ENCODE measurements at places on chromosomes 13 and 19.

DNA sequence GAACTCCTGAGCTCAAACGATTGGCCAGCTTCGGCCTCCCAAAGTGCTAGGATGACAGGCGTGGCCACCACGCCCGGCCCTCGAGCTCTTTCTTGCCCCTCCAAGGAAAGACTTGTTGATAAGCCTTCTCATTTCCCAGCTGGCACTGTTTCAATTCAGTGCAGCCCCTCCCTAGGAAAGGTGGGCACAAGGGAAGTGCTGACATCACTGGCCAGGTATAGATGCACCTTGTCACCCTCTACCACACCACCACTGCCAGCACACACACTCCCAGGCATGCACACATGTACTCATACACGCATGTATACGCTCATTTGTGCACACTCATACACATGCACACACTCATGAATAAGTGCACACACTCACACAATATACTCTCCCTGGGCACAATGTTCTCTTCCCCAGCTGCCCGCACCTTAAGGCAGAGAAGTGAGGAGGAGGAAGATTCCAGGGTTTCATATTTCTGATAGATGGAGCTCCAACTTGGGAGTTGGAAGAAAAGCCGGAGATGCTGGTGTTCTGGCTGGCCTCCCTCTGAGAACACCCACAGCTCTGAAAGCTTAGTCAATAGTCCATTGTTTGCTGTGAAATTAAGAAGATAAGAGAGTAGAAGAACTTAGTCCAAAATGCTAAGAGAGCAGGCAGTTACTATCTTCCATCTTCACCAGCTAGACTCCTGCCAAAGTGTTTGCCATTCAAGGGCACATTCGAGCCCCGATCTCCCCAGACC, 196.7 kb downstream of the FOXO1 start:
- no peak for DNase-seq

GRCh38 chr13:24267801-24268200, 41.6 kb upstream of the C1QTNF9 start:
- DNase-seq: no peak

GRCh38 chr19:16205205-16206045, 7.7 kb downstream of the AP1M1 start:
- DNase-seq: no peak

- DNase-seq: no peak
Measured at GRCh38 chr13:22187329-22187728, 516.5 kb downstream of the FGF9 start.

DNA sequence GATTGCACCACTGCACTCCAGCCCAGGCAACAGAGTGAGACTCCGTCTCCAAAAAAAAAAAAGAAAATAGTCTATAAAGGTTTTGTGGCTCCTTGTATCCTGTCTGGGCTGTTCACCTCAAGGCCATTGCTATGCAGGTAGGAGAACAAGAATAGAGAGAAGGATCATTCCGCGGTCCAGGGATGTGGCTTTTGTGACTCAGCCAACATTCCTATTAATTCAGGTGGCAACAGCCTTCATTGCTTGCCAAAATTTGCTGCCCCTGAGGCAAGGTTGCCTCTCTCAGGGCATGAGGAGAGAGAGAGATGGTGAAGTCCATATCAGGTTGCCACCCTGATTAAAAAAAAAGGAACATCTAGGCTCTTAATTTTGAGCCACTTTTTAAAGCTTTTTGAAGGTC, 8.0 kb downstream of the ZNF551 start:
- no peak for DNase-seq

GRCh38 chr13:79522583-79522982, 41.6 kb downstream of the NDFIP2 start:
- DNase-seq: peak; percentile 22

- no peak for DNase-seq
Measured at GRCh38 chr13:44389876-44390275, 16.3 kb downstream of the SERP2 start.

DNA sequence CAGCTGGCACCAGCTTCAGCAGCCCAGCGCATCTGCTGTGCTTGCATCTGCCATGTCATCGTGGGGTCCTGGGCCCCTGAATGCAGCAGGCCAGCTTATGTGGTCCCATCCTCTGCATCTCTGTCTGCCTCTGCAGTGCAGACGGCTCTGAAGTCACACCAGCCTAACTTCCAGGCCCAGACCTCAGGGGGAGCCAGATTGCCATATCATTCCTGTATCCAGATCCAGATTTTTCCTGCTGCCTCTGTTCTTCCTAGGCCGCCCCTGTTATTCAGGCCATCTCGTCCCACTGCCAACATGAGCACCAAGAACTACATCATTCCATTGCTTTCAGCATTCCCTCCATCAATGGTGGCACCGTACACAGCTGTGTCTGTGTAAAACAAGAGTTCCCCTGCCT, 571.6 kb downstream of the UQCRFS1 start:
- DNase-seq: no peak

DNA sequence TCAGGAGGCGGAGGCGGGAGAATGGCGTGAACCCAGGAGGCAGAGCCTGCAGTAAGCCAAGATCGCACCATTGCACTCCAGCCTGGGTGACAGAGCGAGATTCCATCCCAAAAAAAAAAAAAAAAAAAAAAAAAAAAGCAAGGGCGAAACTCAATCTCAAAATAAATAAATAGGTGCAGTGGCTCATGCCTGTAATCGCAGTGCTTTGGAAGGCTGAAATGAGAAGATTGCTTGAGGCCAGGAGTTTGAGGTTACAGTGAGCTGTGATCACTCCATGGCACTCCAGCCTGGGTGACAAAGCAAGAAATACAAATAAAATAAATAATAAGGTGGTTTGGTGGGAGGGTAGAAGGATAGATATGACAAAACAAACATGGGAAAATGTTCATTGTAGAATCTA, 39.0 kb upstream of the CYP2S1 start:
- DNase-seq: no peak

- peak; percentile 55 for DNase-seq
Measured at GRCh38 chr13:36814465-36814864, 4.6 kb upstream of the RFXAP start.

GRCh38 chr13:66430728-66431127, 799.4 kb downstream of the PCDH9 start:
- no peak for DNase-seq

DNA sequence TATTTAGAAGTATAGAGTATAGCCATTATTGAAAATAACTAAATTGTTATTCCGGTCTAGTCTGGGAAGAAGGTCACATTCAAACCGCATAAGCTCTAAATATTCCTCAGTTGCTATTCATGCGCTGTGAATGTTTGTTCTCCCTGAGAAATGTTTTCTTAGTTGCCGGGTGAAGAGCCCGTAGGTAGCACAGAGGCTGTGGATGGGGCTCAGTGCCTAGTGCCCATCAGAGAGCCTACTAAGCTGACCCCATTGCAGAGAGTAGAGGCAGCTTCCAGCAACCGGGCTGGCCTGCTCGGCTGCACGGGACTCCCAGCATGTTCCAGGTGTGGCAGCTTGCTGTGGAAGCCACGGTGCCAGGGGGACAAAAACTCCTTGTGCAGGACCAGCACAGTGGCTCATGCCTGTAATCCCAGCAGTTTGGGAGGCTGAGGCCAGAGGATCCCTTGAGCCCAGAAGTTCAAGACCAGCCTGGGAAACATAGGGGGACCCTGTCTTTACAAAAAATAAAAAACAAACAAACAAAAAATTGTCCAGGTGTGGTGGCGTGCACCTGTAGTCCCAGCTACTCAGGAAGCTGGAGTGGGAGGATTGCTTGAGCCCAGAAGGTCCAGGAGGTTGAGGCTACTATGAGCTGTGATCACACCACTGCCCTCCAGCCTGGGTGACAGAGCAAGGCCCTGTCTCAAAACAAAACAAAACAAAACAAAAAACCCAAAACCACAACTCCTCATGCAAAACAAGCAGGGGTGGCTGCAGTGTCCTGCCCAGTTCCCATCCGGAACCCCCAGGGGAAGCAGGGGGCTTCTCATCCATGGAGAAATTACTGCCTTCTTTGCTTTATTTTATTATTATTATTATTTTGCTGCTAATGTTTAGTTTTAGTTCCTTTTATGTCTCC, 82.5 kb downstream of the KCTD15 start:
- no peak for DNase-seq

DNA sequence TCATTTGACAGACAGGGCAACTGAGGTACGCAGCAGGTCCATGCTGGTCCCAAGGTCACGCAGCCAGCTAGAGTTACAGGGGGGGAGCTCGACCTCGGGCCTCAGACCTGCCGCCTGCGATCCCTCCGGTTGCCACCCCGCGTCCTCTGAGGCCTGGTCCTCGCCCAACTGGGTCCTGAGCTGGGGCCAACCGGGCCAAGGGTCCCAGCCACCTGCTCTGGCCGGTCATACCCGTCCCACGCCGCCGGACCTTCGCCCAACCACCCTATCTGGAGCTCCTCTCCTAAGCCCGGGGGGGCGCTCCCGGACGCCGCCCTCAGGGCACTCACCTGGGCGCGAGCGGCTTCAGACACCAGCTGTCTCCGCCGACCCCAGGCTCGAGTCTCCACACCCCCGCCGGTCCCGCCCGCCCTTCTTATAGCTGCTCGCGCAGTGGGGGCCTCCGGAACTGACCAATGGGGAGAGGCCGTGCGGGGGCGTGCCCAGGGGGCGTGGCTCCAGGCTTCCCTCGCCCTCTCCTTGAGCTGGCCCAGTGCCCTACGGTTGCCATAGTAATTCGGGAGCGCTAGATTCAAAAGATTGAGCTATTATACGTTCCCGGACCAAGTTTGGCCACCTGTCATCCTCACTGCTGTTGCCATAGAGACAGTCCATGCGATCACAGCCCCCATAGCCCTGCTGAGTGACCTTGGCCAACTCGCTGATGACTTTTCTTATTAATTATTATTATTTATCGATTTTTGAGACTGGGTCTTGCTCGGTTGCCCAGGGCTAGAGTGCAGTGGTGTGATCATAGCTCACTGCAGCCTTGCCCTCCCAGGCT, at the start of gene PLIN5:
PLIN5 (minus strand) TSS at position 389 of the 823 bp plus-strand sequence. CDS start 1,150 bp downstream, outside the sequence.
- DNase-seq: peak; percentile 73

DNA sequence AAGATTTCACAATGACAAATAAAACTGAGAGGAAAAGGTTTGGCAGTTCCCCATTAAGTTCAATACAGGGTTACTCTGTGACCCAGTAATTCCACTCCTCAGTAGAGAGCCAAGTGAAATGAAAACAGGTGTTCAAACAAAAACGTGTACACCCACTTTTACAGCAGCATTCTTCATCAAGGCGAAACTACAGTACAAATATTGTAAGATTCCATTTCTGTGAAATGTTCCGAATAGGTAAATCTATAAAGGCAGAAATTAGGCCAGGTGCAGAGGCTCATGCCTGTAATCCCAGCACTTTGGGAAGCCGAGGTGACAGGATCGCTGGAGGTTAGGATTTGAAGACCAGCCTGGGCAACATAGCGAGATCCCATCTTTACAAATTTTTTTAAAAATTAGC, 8.9 kb upstream of the GDF15 start:
- peak; percentile 68 for DNase-seq

All from small intestine (tissue), 16 donors.